ENCODE measurements at places on chromosomes 3 and 15.

DNA sequence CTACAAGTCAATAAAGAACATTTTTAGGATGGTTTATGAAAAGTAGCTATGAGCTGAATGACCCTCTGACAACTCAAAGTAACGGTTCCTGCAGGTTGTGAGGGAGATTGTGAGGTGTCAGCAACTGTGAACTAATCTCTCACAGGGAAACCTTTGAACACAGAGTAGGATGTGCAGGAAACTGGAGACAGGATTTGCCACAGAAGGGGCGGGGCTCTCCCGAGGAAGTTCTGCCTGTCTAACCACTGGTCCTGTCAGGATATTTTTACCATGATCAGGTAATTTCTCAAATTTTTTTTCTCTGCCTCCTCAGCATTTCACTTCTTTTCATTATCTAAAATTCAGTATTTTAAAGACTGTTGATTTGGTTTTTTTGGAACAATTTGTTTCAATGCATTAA is 33.3 kb downstream of the LEO1 start:
- no peak for DNase-seq

DNA sequence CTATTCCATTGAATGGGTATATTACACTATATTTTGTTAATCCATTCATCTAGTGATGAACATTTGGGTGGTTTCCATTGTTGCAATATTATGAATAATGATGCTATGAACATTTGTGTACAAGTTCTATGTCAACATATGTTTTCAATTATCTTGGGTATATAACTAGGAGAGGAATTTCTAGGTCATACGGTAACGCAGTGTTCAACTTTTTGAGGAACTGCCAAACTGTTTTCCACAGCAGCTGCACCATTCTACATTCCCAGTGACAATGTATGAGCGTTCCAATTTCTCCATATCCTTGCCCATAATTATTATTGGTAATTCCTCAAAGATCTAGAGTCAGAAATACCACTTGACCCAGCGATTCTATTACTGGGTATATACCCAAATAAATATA is 24.1 kb upstream of the RORA start:
- no peak for DNase-seq

GRCh38 chr3:169269005-169269404 is 394.5 kb downstream of the MECOM start:
- no peak for DNase-seq

DNA sequence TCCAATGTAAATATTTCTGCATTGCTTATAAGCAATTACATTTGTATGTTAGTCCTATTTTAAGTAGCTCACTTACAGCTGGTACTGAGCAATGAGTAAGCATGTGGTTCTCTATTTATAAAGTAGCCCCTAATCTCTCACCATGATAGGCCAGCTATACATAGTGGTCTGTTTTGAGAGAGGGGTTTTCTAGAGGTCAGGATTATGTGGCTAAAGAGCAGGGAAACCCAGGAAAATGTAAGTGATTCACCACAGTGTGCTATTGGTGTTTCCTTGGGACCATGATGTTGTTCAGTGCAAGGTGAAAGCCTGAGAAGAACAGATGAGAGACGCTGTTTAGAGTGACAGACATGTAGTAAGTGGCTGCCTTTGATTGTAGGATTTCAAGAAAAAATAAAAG is 26.4 kb downstream of the RBMS3 start:
- no peak for DNase-seq

- peak; percentile 70 for DNase-seq
Observed at GRCh38 chr15:65980824-65981456, 111.6 kb downstream of the RAB11A start.

DNA sequence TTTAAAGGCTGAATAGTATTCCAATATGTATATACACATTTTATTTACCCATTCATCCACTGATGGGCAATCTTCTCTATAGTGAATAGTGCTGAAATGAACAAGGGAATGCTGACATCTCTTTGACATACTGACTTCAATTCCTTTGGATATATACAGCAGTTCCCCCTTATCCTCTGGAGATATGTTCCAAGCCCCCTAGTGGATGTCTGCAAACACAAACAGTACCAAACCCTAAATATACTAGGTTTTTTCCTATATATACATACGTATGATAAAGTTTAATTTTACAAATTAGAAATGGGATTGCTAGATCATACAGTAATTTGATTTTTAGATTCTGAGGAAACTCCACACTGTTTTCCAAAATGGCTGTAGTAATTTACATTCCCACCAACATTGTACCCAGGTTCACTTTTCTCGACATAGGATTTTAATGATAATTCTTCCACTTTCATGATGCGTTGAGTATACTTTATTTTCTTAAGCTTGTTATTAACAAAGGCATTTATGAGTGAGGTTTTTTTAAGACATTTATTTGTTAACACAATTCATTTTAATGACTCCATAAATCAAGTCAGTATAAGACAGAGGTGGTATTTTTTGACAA is 38.2 kb downstream of the VPS13C start:
- no peak for DNase-seq

All from fibroblast of skin of back (primary cell).